ENCODE measurements at places on chromosomes 6 and 20. TPM values are rescaled to one million over a fixed set of nuclear protein-coding genes. Genes with fewer than 3 reads are reported as not detected.
A peak's percentile ranks its signal among the peaks of the same experiment; 100 is the strongest.

DNA sequence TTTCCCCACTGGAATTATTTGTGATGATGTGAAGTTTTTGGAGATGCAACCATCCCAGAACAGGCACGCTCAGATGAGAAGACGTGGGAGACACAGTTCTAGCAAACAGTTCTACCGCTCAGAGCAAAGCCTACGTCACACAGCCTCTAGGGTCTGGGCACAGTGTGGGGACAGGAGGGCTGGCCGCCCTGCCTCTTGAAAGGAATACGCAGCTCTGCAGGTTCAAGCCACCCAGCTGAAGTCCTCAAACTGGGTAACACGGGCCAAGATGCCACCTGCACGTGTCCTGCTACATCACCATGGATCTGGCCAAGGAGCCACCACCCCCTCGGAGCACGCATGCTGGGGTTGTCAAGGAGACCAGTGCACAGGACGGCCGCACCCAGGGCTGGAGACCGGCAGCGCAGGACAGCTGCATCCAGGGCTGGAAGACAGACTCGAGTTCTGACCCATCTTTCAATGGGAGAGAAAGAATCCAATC lies 75.0 kb downstream of the NOL4L start:
- H3K36me3 ChIP-seq: peaks cover 21% of the 10 kb centered on the region
- H3K4me3 ChIP-seq: peak overlapping the region; percentile 19
- H3K27me3 ChIP-seq: no peaks in the 10 kb centered on the region

The PPP1R16B gene
- 119 TPM for total RNA-seq

The BCAS1 gene
- not detected for total RNA-seq

The SLC12A5 gene
- 0.53 TPM for total RNA-seq

GRCh38 chr6:163904186-163904585 lies 489.7 kb downstream of the QKI start:
- H3K4me3 ChIP-seq: no peak overlapping the region
- DNase-seq: no peak
- no peaks in the 10 kb centered on the region for H3K4me1 ChIP-seq
- H3K27ac ChIP-seq: no peak overlapping the region
- no peaks in the 10 kb centered on the region for H3K27me3 ChIP-seq

The EYA4 gene
- total RNA-seq: not detected

The SEMG1 gene
- not detected for total RNA-seq

DNA sequence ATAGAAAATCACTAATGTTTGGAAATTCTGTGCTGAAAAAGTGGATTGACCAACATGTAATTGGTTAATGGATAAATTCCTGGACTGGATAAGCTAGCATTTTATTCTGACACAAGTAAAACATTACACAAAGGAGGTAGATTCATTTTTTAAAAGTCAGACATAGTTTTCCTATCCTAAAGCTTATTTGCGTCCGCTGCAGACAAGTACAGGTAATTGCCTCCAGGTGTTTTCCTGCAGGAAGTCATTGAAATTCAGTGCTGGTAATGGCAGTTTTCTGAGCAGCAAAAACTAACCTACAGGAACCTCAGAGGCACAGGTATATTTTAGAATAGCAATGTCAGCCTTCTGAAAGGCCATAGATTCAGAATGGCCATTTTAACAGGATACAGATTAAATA lies 20.0 kb upstream of the HIVEP1 start:
- no peaks in the 10 kb centered on the region for H3K36me3 ChIP-seq
- H3K27me3 ChIP-seq: peaks cover 7% of the 10 kb centered on the region
- H3K4me1 ChIP-seq: no peaks in the 10 kb centered on the region
- no peak for DNase-seq
- no peak overlapping the region for H3K4me3 ChIP-seq

- no peak for DNase-seq
- H3K27me3 ChIP-seq: peaks cover 3% of the 10 kb centered on the region
- H3K4me1 ChIP-seq: peaks cover 6% of the 10 kb centered on the region
- no peak overlapping the region for H3K4me3 ChIP-seq
- H3K36me3 ChIP-seq: no peaks in the 10 kb centered on the region
These were observed 15.2 kb upstream of the ATXN1 start for GRCh38 chr6:16776394-16777017.

The OR12D3 gene
- total RNA-seq: not detected

GRCh38 chr6:10831609-10832008 lies 6.7 kb downstream of the MAK start:
- H3K4me1 ChIP-seq: no peaks in the 10 kb centered on the region
- H3K27ac ChIP-seq: no peak overlapping the region
- no peak for DNase-seq
- peaks cover 10% of the 10 kb centered on the region for H3K27me3 ChIP-seq

- H3K27me3 ChIP-seq: no peaks in the 10 kb centered on the region
- peak within 1 kb of the TSS; percentile 84 for H3K27ac ChIP-seq
- DNase-seq: peak; percentile 83
- peaks cover 43% of the 10 kb centered on the region for H3K4me1 ChIP-seq
These were observed at the start of gene VWA7 for GRCh38 chr6:31776989-31777666. Gene VWA7 (minus strand): TSS chr6:31777328. CDS start chr6:31776779, 549 bp downstream.

The KHDRBS2 gene
- total RNA-seq: not detected

GRCh38 chr6:2558098-2558680 lies 192.5 kb downstream of the MYLK4 start:
- no peak overlapping the region for H3K27ac ChIP-seq
- H3K4me1 ChIP-seq: peaks cover 4% of the 10 kb centered on the region
- H3K27me3 ChIP-seq: peaks cover 72% of the 10 kb centered on the region
- no peak for DNase-seq
- no peaks in the 10 kb centered on the region for H3K36me3 ChIP-seq
- H3K4me3 ChIP-seq: no peak overlapping the region

DNA sequence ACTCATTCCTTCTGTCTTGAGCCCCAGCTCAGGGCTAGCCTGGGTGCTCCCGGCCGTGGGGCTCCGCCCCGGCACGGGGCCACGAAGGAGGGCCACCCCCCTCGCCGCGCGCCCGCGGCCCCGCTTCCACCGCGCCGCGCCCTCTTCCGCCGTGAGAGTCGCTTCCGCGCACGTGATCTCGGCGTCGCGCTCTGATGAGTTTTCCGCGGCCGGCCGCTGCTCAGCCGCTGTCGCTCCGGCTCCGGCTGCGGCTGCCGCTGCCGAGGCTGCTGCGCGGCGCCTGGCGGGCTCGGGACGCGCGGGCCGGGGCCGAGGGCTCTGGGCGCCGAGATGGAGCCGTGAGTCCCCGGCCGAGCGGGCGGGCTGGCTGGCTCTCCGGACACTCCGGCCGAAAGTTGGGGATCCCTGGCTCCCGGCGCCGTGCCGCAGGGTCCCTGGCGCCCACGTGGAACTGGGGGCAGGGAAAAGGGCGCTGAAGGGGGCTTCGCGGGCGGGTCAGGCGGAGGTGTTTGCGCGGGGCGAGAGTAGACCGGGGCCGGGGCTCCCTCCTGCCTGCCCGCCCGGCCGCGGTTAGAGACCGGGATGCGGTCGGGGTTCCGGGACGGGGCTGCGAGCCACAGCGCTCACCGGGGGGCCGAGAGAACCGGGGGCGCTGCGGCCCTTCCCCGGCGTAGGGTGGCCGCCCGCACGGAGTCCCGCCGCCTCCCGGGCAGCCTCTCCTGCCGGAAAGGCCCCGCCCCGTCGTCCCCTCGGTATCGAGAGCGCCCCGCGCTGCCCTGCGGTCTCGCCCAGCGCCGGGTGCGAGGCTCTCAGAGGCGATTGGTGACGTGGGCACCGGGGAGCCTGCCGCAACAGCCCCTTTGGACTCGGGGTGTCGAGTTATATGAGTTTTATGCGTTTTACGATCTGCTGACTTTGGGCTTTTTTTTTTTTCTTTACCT lies at the start of gene TMEM181:
Gene TMEM181 (plus strand): TSS at position 197 of the 941 bp plus-strand sequence. CDS start 134 bp downstream, at position 331.
- peaks cover 52% of the 10 kb centered on the region for H3K4me1 ChIP-seq
- peak; percentile 90 for DNase-seq
- H3K27me3 ChIP-seq: peaks cover 5% of the 10 kb centered on the region

DNA sequence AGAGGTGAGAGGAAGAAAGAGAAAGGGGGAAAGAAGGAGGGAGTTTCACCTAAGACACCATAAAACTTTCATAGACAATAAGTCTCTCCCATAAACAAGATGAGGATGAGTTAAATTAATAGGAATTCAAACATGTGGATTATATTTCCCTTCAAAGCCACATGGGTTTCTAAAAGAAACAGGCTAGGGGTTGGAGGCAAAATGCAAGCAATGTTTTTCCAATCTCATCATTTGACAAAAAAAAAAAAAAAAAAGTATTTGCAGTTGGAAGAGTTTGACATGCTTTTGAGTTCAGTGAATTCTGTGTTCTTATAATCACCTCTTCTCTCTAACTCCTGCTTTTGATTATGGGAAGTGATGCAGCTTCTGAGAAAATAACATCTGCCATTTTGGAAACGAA lies 286.5 kb upstream of the PRND start:
- DNase-seq: no peak
- no peaks in the 10 kb centered on the region for H3K36me3 ChIP-seq
- no peak overlapping the region for H3K4me3 ChIP-seq
- peaks cover 15% of the 10 kb centered on the region for H3K27me3 ChIP-seq
- H3K27ac ChIP-seq: no peak overlapping the region

GRCh38 chr6:142827369-142827768 lies 117.6 kb downstream of the HIVEP2 start:
- no peak overlapping the region for H3K4me3 ChIP-seq
- H3K27ac ChIP-seq: no peak overlapping the region
- peaks cover 25% of the 10 kb centered on the region for H3K4me1 ChIP-seq

DNA sequence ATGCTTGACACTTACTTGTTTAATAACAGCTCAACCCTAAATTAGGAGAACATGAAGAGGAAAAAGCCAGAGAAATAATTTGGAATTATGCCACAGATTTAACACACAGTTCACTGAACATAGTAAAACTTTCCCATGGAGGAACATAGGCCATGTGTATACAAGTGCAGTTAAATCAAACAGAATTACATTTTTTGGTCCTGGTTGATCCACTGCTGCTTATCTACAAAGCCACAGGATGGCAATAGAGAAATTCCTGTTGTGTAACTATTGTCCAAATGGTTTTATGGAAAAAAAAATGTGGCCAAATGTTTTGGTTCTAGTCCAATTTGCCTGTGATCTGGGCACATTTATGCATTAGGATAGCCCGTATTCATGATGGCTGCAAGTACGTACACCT lies 136.8 kb downstream of the ALDH8A1 start:
- peaks cover 5% of the 10 kb centered on the region for H3K27me3 ChIP-seq
- no peak overlapping the region for H3K4me3 ChIP-seq
- no peak overlapping the region for H3K27ac ChIP-seq
- H3K36me3 ChIP-seq: no peaks in the 10 kb centered on the region

- H3K36me3 ChIP-seq: no peaks in the 10 kb centered on the region
- peaks cover 14% of the 10 kb centered on the region for H3K27me3 ChIP-seq
- DNase-seq: no peak
These were observed 233.0 kb downstream of the ANKRD60 start for GRCh38 chr20:57995381-57995977.

DNA sequence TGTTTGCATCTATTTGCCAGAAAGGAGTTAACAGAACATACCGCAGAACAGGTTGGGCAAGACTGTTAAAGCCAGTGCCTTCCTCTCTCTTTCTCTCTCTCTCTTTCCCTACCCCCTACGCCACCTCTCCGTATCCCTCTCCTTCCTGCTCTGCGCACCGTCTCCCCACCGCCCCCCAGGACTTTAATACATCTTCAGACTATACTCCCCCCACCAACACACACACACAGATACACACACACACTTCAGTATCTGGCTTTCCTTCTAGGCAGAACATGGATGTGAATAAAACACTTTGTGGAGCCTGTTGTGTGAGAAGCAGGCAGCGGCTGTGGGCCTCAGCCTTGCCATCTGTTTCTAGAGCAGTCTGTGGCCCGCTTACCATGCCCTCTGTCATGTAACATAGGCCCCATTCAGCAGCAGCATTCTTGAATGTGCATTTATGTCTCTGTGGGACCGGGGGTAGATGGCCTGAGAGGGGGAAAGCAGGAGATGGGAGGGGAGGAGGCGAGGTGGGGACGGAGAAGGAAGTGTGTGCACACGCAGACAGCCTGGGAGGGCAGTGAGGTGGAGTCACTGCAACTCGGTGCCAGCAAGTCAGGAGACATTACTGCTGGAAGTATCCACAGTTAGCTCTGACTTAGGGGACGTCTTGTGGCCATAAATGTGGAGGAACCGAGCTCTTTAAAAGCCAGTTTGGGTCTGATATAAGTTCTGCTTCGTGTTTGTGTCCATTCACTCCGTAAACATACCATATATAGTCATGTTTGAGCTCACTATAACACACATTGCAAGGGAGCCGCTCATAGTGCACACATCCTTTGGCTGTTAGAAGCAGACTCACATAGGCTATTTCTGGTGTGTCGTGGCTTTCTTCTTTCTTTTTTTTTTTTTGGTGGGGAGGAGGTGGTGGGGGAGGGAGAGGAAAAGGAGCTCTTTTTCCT lies 38.4 kb downstream of the RREB1 start:
- H3K4me3 ChIP-seq: no peak overlapping the region
- peak overlapping the region; percentile 29 for H3K27ac ChIP-seq
- no peaks in the 10 kb centered on the region for H3K27me3 ChIP-seq
- H3K36me3 ChIP-seq: peaks cover 6% of the 10 kb centered on the region

DNA sequence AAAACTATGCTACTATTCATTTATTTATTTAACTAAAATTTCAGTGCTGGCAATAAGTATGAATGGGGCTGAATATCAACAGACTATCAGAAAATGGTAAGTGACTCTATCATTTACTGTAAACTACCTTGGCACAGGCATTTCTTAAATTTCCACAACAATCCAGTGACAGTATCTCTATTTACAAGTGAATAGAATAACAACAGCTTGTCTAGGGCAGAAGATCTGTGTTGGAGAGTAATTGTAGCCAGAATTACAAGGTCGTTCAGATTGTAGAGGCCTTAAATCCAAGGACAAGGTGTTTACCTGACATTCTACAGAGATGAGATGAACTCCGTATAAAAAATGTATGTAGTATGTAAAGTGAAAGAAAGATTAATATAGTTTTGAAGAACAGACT lies 193.8 kb upstream of the SIM1 start:
- H3K27ac ChIP-seq: no peak overlapping the region
- H3K27me3 ChIP-seq: no peaks in the 10 kb centered on the region
- H3K4me1 ChIP-seq: no peaks in the 10 kb centered on the region
- no peak for DNase-seq
- no peak overlapping the region for H3K4me3 ChIP-seq
- peaks cover 5% of the 10 kb centered on the region for H3K36me3 ChIP-seq

- H3K4me1 ChIP-seq: no peaks in the 10 kb centered on the region
- no peaks in the 10 kb centered on the region for H3K27me3 ChIP-seq
These were observed 61.7 kb downstream of the TCP11 start for GRCh38 chr6:35079311-35080000.

The GRM4 gene
- not detected for total RNA-seq

DNA sequence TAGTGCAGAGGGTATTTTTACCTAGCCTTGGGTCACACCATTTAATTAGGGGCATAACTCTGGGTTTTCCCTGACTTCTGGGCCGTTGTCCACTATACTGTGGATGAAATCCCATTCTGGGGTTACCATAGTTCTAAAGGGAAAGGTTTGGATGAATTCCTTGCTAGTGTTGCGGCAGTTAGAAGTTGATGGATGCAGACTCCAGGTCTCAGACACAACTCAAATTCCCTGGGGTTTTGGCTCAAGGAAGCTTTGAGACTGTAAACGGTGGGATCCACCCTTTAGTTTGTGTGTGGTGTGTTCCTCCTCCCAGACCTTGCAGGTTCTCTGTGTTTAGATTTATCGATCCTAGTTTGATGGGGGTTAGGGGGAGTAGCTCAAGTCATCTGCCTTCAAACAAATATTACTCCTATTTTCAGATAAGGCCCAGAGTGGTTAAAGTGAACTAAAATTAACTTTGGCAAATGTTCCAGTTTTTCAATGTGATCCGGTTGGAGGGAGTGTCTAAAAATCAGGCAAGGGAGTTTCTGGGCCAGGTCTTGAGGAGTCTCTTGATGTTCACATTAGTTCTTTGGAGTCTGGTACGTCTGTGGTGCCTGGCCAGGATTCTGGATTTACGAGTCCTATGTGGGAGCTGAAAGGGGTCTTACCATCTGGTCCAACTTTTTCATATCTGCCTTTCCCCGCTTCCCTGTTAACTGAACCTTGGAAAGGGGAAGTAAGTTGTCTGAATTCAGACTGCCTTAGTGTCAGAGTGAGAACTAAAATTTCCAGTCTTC lies 1.5 kb downstream of the RALY start:
- DNase-seq: no peak
- peaks cover 62% of the 10 kb centered on the region for H3K36me3 ChIP-seq
- peak overlapping the region; percentile 50 for H3K27ac ChIP-seq
- peaks cover 63% of the 10 kb centered on the region for H3K4me1 ChIP-seq

Data from activated CD4-positive, alpha-beta memory T cell treated with anti-CD3 and anti-CD28 coated beads, Interleukin-2, amount 10 ng/mL, durations not matched to agents 7 days and 5 days (primary cell).